ENCODE measurements at places on chromosomes 2 and 18.

- DNase-seq: no peak
Measured at GRCh38 chr2:137535897-137536296, 428.4 kb upstream of the HNMT start.

GRCh38 chr2:66364495-66365333 is 70.2 kb upstream of the MEIS1 start:
- no peak for DNase-seq

DNA sequence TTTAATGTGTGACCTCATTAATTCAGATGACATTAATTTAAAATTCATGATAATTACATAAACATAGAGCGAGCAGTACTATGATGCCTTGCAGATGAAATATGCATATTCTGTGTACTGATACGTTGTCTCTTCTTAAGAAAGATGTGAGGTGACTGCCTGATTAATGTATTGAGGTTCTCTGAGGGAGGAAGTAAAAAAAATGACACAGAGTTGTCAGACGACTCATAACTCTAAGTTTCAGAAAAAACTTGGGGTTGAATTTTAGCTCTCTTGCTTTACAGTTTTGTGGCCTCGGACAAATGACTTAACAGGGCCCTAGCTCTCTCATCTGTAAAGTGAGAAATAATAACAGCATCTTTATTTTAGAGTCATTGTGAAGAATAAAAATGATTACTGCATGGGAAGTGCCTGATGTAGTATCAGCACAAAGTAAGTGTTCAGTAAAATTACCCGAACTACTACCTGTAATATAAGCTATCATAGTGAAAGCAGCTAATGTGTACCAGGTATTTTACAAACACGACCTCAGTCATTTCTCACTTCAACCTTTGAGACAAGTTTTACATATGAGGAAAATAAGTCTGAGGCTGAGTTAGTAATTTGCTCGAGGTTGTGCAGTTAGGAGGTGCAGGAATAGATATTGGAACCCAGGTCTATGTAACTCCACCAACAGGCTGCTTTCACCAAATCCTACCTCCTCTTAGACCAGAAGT is 65.3 kb downstream of the ALK start:
- DNase-seq: no peak

DNA sequence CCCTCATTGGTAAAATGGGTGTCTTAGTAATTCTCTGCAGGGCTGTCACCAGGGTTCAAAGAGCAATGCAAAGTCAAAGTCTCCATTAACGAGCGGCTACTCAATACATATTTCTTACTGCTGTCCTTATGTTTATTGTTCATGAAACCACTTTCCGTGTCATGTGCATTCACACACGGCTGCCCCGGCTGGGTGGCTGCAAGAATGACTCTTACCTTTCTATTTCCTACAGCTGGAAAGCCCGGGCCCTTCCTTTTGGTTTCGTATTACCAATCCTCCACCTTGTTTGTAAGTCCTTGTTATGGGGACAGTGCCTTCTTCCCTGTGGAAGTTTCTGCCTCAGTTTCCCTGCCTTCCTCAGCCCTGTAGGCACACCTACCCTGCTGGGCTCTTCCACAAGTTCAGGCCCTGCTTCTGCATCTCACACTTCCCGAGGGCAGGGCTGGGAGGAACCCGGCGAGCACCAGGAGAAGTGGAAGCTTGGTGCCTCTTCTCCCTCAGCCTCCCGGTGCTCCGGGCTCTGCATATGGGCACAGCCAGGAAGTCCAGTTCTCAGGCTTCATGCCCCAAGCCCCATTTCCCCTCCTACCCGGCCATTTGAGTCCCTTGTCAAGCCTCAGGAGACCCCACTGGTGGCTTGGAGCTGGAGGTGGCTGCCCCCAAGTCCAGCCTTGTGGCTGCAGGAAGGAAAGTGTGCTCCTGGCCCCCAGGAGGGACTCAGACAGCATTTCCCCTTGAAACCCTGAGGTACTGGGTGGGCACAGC is 18.7 kb upstream of the ACKR3 start:
- peak; percentile 41 for DNase-seq

DNA sequence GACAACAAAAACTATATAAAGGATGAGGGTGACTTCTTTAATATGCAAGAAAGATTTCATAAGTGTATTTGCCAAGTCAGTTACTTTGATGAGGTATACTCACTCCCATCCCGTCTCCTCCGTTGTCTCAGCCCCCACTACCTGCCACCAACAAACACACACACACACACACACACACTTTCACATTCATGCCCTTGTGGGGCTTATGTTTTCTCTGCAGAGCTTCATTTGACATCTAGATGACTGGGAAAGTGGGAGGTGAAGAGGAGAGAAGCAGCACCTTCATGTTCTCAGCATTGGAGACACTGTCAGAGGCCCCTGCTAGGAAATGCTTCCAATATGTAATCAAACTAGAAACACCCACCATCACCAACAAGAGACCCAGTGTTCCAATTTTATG is 22.5 kb upstream of the TXNDC2 start:
- no peak for DNase-seq

DNA sequence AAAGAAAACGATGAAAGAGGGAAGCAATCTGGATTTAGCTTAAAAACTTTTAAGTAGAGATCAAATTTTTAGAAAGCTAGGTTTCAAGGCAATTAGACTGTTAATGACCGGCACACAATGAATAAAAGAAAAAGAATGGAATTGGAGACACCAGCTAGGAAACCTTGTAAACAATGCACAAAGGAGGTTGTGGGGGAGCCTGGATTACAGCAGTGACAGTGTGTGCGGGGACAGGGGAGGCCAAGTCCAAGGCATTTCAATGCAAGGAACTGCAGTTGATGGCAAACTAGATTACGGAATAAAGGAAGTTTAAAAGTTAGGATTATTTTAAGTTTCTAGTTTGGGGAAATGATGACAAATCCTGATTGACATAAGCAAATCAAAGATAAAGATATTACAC is 74.5 kb downstream of the DTNB start:
- no peak for DNase-seq
